ENCODE measurements at places on chromosomes 11 and 22.

- DNase-seq = no peak
Measured at GRCh38 chr11:83409476-83409875, 123.3 kb upstream of the CCDC90B start.

- DNase-seq = no peak
Measured at GRCh38 chr11:97905101-97905500, 1115.6 kb upstream of the CNTN5 start.

DNA sequence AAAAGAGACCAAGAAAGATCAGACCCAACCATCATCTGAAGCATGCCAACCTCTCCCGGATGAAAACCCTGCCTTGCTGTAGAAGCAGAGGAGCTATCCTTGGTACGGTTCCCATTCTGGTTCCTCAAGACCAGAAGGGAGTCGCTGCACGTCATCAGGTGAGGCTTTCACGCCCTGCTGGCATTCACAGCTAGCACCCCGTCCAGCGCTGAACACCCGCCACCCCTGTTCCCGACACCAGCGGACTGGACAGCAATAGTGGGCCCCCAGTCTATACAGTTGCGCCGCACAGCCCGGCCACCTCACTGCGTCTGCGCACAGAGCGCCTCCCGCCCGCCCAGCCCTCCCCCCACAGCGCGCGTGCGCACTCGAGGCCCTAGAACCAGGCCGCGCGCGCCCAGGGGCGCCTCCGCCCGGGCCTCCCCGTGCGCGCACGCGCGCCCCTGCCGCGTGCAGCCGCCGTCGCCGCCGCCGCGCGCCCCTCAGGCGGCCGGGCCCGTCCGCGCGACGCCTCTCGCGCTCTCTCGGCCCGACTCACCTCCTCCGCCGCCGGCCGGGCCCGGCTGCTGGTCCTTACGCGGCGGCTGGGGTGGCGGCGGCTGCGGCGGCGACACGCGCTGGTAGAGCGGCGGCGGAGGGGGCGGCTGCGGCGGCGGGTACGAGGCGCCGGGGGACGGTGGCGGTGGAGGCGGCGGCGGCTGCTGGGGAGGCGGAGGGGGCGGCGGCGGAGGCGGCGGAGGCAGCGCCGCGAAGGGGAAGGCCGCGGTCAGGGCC, 706 bp downstream of the SF1 start:
- DNase-seq = peak; percentile 58

GRCh38 chr11:69387409-69387885, 93.5 kb downstream of the MYEOV start:
- no peak for DNase-seq

- DNase-seq = no peak
Measured at GRCh38 chr22:30664798-30665197, 2.9 kb downstream of the DUSP18 start.

- peak; percentile 54 for DNase-seq
Measured at GRCh38 chr11:73376803-73377629, 817 bp downstream of the RELT start.

DNA sequence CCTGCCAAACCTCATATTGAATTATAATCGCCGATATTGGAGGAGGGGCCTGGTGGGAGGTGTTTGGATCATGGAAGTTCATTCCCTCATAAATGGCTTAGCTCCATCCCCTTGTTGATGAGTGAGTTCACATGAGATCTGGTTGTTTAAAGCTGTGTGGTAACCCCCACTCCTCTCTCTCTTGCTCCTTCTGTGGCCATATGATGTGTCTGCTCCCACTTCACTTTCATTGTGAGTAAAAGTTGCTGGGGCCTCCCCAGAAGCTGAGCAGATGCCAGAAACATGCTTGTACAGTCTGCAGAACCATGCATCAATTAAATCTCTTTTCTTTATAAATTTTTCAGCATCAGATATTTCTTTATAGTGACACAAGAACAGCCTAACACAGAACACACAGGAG, 929.0 kb upstream of the FAT3 start:
- DNase-seq = no peak

DNA sequence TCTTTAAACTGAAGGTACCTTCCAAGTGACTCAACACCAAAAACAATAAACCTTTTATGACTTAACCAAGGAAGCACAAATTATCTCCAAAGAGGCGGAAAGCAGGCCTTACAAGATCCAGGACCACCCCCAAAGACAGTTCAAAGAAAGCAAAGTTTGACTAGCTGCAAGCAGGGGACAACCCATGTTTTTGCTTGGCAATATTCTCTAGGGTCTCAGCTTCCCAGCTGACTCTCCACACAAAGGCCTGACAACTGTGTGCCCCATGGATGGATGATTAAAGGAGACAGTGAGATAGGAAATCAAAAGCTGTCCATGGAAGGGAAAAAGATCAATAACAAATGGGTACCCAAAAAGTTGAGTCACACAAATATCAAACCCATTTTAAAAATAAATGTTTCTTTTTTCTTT, 232.2 kb downstream of the DDX10 start:
- no peak for DNase-seq

Measured in HepG2 (cell line).